ENCODE measurements at places on chromosomes 7 and 10.

DNA sequence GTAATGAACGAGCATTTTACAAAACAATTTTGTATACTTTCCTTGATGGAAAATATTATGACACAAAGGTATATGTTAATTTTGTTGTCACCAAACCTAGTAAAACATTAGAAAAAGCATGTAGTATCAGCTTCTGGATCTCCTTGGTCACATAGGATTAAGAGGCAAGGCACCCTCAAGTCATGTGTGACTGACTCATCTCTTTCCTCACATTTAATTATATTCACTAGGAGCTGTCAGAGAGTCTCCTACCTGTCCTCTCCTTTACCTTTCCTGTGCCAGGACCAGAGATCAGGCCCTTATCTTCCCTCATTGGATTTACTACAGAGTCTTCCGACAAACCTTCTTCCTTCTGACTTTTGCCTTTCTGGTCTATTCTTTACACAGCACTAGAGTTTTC is 111.3 kb upstream of the RPA3 start:
- DNase-seq: peak; percentile 57

GRCh38 chr10:43197834-43198681 is 59.8 kb downstream of the CSGALNACT2 start:
- no peak for DNase-seq

DNA sequence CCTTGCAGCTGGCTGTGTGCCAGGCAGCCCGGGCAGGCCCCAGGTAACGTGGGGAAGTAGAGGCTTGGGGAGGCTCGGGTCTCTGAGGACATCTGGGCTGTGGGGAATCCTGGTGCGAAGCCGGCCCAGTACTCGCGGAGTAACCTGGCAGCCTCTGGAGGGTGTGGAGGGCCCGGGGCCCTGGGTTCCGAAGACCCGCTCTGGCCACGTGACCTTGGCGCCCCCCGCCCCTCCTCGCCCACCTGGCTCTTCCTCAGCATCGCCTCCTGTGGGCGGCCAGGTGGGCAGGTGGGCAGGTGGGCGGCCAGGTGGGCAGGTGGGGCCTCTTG is 143.1 kb downstream of the WDR37 start:
- DNase-seq: no peak

- no peak for DNase-seq
These were observed 81.4 kb downstream of the VSTM4 start for GRCh38 chr10:49033939-49034338.

DNA sequence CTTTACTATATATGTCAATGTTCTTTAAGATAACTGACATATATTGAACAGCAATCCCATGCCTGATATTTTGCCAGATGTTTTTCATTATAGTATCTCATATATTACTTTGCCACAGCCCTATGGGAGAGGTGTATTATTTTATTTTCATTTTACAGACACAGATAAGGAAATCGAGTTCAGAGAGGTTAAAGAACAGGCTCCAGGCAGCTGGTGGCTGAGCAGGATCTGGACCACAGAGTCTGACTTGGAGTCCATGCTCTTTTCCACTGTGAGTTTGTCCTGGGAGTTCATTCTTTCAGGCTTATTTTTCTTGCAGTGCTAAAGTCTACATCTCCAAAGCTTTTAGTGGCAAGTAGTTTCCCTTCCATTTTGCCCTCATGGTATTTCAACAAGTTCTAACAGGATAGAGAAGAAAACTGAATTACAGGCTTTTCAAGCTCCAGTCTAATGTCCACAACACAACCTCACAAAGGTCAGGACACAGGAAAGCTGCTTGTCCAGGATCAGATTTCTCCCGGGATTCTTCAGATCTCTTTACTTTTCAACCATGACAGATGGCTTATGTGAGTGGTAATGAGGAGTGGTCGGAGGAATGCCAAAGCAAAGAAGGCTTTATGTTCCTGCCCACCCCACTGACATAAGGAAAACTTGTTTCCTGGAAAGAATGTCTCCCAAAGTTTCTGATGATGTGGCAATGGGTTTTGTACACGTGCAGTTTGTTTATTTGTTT is 13.1 kb upstream of the SLC35B4 start:
- no peak for DNase-seq

DNA sequence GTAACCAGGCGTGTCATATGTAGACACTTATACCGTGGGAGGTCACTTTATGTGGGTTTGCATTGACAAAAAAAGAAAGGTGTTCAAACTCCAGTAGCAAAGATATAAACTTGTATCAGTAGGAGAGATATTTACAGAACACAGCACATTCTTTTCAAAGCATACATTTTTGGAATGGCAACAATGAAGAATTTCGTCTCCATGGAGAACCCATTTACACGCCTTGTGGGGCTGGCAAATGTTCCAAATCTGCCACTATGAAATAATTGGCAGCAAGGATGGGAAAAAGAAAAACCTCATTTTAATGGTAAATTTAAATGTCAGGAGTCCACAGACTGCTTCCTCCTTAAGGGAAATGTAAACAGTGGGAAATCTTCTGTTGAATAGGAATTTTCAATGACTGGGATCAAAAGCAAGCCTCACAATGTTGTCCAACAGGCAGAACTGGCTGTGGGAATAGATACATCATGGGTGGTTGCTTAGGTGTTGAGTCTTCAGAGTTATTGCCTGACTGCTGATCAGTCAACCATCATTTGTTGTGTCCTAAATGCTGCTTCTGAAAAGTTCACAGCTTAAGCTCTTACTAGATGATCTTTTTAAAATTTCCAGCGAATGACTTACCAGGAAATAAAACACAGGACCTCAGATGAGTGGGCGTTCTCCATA is 256.6 kb upstream of the SEMA3C start:
- no peak for DNase-seq

DNA sequence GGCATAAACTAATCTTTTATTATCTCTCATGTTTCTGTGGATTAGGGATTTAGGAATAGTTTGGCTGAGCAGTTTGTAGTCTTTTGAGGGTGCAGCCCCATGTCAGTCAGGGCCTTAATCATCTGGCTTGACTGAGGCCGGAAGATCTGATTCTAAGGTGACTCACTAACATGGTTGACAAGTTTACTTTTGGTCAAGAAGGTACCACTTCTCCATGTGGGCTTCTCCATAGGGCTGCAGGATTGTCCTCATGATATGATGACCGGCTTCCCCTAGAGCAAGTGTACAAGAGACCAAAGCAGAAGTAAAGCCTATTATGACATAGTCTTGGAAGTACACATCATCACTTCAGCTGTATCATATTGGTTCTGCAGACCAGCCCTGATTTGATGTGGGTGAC is 45.9 kb upstream of the OIT3 start:
- DNase-seq: no peak

DNA sequence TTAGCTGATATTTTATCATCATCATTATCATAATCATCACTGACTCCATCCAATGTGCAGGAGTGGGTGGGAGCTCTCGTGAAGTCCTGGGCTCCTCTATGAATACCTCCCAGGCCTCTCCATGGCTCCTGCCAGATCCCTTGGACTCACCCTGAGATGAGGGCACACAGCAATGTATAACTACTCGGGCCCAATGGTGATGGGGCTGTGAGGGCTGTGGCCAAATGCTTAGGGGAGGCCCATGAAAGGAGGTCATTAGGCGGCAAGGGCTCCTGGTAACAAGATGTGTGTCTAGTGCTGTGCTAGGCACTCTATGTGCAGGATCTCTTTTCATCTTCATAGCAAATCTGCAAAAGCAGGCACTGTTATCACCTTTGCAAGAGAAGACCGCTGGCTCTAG is 270.9 kb downstream of the GLRX3 start:
- no peak for DNase-seq

DNA sequence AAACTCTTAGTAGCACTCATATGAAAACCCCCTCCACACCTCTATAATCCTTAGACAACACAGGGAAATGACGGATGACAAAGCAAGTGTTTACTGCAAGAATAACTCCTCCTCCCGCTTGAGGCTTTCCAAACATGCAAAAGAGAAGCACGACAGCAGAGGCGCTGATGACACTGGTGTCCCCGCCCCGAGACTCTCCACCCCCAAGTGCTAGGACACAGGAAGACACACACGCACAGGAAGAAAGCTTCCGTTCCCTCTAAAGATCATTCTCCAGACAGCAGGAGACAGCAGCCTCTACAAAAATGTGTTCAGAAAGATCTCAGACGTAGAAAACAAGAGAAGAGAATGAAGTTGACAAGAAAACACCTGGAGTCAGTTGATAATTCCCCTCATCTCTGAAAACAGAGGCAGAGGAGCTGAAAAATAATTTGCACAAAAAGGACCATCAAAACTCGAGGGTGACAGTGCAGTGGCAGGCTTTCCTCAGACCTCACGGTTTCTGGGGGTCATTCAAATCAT is 90.2 kb downstream of the DLG5 start:
- DNase-seq: no peak

DNA sequence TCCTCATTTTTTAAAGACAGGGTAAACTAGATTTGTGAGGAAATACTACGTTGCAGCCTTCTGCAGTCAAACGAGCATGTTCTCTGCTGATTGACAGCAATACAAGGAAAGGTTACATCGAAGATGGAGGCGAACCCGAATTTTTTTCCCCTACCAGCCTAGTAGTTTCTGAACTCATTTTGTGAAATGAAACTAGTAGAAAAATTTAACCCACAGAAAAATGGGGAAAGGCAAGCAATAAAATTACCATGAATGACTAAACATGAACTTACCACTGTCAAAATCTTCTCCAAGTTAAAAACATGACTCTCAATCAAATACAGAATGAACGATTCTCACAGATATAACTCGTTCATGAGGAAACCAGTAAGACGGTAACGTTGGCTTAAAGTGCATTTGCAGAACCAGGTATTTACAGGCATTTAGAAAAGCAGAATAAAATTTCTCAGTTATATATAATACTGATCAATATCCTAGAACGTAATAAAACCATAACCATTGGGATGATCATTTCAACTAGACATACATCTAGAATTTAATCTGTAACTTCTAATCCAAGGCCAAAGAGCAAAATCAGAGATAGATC is 73.9 kb downstream of the CELF2 start:
- no peak for DNase-seq

DNA sequence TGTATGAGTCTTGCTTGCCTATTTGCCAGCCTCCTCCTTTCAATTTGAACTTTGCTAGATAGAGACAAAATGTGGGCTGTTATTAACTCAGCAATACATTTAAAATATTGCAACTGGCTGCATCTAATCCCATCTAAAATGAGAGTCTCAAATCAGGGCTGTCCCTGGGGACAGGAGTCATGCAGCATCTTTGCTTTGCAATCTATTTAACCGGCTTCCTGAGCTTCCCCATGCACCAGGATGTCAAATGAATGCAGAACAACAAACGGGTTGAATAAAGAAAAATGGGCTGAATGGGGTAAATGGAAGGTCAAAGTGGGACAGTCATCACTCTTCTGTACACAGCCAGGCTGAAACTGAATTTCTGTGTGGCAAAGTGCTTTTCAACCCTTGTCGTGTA is 89.2 kb downstream of the AOAH start:
- DNase-seq: no peak

DNA sequence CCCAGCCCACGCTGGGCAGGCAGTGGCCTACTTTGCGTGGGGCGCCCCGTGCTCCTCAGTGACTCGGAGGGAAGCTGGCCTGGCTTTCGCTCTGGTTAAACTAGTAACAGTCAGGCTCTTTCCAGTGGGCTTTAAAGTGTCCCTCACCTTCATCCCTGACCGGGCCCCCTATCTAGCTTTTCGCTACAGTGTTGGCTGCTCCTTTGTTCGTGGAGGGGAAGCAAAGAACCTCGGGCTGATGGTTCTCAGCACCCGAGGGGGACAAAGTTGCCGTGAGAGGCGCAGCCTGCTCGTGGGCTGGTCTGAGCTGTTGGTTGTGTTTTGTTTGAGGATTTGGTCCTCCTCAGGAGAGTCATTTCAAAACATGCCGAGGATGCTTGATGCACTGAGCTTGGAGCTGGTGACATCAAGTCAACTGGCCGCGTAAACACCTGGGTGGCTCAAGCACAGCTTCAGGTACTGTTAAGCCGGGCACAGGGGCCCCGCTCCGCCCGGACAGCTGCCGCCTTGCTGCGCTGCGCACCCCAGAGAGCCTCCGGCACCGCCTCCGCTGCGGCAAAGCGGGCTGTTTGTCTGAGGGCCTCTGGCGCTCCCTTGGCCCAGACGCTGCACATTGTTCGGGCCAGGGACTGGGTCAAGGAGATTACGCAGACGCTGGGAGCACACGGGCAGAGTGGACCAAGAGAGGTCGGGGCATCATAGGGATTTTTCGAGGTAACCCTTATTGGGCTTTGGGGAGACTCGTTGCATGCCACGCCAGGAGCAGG is 1.6 kb downstream of the DLX6 start:
- DNase-seq: no peak

DNA sequence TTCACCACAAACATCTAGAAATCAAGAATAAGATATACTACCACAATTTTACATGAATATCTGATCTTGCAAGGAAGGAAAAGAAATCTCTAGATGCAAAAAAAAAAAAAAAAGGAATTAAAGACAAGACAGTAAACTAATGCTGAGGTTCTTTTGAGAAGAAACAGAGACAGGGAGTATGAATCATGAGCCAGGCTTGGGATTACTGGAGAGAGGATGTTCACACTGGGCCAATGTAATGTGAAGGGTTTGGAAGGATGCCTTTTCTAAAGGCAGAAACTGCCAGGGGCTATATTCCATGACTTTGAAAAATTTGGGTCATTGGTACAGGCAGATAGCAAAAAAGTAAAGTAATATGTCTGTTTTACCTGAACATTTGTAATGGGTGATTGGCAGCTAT is 573.0 kb upstream of the IGFBP3 start:
- DNase-seq: no peak
